ENCODE measurements at places on chromosomes 5 and 9. TPM values are rescaled to one million over a fixed set of nuclear protein-coding genes. Genes with fewer than 3 reads are reported as not detected.

DNA sequence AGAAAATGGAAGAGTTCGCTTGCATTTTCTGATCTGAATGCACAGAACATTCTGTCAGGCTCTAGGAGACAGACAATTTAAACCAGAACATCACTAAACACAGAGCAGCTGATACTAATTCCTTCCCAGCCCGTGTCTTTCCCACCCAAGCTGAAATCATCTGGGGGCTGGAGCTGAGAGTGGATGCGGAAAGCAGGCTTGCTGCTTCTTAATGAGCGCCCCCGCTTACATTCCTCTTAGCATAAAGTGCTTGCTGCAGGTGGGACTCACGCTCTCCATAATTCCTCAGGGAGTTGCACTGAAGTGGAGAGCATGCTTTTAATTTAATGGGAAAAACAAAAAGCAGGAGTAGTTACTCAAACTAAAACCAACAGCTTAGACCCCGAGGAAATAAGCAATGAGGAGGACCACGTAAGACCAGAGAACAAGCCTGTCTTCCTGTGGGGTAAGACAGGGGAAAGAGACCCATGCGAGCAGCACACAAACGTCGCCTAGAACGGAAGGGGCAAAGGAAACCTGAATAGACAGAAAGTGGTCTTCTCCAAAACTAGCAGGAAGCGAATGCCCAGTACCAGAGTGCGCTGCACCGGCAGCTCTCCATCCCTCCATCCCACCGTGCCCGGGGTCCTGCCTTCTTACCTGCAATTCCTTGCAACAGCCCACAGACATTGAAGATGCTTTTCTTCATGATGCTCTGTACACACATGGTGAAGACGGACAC is 139.3 kb downstream of the LHFPL2 start:
- DNase-seq = no peak

DNA sequence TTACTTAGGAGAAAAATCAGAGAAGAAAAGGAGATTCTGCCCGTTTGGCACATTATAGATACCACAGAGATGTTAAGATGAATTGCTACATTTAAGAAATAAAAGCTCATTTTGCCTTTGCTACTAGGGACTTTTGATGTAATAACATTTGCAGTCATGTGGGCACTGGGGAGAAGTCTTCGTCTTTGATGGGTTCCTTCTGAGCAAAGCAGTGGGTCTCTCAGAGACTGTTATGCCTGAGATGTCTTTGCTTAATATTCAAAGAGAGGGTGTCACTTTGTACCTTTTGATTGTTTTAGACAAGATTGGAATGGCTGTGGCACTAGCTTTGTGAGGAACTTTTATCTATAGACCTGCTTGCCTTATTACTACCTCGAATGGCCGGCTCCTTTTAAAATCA is 25.0 kb downstream of the SLC25A25 start:
- DNase-seq = no peak

- DNase-seq = peak; percentile 68
Observed at GRCh38 chr5:94618029-94618492, 343 bp downstream of the KIAA0825 start.

GRCh38 chr9:104868687-104869404 is 59.1 kb downstream of the ABCA1 start:
- peak; percentile 65 for DNase-seq

DNA sequence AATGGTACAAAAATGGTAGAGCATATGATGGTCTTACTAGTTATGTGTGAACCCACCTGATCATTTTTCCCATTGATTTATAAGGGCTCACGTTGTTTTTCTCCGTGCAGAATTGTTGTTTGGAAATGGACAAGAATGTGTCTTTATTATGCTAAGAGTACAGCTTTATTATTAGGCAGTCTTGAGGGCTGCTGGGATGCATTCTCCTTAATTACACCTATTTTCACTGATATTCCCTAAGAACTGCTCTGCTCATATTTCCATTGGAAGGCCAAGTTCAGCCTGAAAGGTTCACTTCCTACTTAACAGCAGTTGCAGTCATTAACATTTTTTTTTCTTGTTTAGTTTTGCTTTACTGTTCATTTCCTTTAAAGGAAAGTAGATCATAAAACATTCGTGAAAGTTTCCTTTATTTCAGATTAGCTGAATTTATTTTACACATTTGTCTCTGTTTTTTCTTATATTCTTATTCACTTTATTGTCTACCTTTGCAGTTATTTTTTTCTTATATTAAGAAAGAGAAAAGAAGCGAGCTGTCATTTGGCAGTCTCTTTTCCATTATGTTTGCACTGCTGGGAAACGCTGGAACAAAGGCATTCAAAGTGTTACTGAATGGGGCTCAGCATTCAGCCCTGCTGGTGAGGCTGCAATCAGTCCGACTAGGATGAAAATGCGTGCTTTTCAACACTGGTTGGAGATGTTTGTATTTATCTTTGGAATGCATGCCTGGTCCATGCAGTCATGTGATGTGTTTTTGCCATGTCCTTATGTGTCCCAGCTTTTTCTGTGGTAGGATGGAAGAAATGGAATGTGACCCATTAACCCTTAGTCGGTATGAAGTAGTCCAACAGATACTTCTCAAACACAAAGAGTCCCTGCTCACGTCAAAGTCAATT is 602.7 kb upstream of the ZNF608 start:
- DNase-seq = no peak

- DNase-seq = no peak
Observed at GRCh38 chr5:93995126-93995621, 253.8 kb upstream of the POU5F2 start.

GRCh38 chr9:87663556-87663955 is 62.4 kb upstream of the CTSL start:
- no peak for DNase-seq

GRCh38 chr9:1171546-1171945 is 121.4 kb downstream of the DMRT2 start:
- no peak for DNase-seq

- no peak for DNase-seq
Observed at GRCh38 chr5:134174841-134175839, 1.6 kb downstream of the SKP1 start.

GRCh38 chr5:54807421-54807820 is 178.0 kb downstream of the ESM1 start:
- no peak for DNase-seq

DNA sequence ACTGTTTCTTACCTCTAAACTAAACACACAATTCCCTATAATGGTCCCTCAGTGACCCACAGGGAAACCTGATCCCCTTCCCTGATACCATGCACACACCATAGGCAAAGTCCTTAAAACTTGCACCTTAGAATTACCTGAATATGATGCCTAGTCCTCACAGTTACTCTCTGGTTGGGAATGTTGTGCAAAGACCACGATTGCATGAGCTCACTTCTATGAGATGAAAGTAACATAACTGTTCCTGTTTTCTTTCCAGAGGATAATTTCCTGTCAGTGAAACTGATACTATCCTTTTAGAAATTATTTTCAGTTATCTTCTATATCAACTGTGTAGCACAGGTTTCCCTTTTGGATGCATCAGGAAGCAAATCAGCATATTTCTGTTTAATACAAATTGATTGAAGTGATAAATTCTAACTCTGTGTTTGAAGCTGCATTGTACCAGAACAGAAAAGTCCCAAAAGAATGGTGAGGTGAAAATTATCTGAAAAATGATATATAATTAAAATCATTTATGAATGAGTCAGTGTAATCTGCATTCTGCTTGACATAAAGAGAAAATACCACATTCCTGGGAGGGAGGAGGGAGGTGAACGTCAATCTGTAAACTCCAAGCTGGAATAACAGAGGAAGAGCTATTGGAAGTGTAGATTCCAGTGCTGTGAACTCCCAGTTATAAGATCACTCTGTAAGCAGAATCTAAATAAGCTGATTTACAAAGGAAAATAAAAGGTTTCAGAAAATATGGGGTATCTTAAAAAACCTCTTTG is 51.2 kb upstream of the TNFAIP8 start:
- no peak for DNase-seq

GRCh38 chr5:112247960-112248359 is 171.1 kb downstream of the EPB41L4A start:
- DNase-seq = no peak

GRCh38 chr5:117204926-117205869 is 630.6 kb upstream of the SEMA6A start:
- DNase-seq = no peak

Gene TCOF1
- total RNA-seq = 12.0 TPM

Gene PITX1
- not detected for total RNA-seq

Gene GIN1
- 5.2 TPM for total RNA-seq

Gene GOLPH3
- total RNA-seq = 108 TPM

Gene KIF12
- 3.1 TPM for total RNA-seq

Gene OR1L4
- not detected for total RNA-seq

Gene OR1J2
- not detected for total RNA-seq

Gene CDKN2B-AS1
- 0.37 TPM for total RNA-seq

Gene MAST4
- 11.7 TPM for total RNA-seq

Gene SHROOM1
- 88.8 TPM for total RNA-seq

Gene PCDHB10
- 0.12 TPM for total RNA-seq

Gene KLHL3
- 3.7 TPM for total RNA-seq

Gene C9orf153
- total RNA-seq = 0.54 TPM

Data from right lobe of liver (tissue), 6 donors.